Activated CD4-positive, alpha-beta T cell treated with anti-CD3 and anti-CD28 coated beads, Interleukin-2, Interleukin-6, amounts not matched to agents 100 ng/mL and 50 ng/mL, durations not matched to agents 16 hours and 8 hours (primary cell): ENCODE measurements at places on chromosomes 5 and 9.

- no peak for DNase-seq
Observed at GRCh38 chr5:67648201-67648671, 451.6 kb upstream of the CD180 start.

- DNase-seq = no peak
Observed at GRCh38 chr5:150567031-150567717, 59.2 kb downstream of the NDST1 start.

DNA sequence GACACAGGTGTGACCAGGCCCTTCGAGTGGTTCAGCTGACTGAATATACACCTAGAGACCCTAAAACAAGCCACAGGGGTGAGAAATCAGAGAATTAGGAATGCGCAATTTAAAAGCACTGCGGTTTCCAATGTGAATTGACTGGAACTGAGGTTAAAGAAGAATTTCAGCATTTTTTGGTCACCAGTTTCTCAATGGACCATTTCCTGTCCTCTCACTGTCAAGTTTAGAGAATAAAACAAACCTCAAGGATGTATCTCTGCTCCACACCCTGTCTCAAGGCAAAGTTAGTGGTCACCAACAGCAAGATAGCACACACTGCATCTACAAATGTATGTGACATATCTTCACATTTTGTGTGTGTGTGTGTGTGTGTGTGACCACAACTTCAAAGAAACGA, 143.8 kb upstream of the MAP3K1 start:
- no peak for DNase-seq

DNA sequence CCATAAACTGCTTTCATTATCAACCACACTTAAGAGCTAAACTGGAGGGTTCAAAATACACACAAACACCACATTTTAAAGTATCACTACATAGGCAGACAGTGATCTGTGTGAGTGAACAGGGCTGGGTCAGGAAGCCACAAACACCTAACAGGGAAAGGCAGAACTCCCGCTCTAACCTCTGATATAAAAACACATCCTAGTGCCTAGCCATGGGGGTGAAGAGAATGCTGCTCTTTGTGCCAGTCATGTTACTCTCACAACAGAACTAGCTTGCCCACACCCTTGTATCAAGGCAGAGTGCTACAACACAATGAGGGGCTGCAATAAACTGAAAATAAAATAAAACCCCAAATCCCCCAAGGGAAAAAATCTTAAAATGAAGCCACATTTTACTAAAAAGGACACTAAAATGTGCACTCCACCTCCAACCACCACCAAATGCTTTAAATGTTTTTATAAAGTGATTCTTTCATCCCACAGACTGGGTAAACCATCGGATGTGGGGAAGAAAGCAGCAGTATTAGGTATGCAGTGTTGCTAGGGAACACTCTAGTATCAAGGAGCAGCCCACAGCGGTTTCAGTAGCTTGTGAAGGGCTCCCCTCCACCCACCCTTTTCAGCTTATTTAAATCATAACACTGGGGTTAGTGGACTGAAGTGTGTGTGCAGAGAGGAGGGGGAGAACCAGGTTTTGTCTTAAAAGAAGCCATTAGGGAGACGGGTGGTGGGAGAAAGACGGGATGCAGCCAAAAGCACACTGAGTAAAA, 64.5 kb downstream of the TMEM161B start:
- peak; percentile 65 for DNase-seq

DNA sequence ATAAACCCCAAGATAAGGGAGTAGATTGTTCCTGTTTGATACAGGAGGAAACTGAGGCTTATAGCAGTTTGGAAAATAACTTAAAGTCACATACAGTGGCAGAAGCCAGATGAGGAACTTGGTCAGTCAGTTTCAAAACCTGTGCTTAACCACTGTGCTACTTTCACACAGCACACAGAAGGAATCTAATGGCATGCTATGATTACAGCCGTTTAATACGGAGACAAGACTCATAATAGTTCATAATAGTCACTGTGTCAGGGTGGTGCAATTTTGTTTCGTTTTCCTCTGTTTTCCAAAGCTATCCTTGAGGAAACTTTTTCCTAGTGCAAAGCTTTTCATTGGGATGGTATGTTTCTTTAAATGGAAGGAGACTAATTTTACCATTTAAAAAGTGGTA, 112.3 kb downstream of the GCNT1 start:
- peak; percentile 37 for DNase-seq

DNA sequence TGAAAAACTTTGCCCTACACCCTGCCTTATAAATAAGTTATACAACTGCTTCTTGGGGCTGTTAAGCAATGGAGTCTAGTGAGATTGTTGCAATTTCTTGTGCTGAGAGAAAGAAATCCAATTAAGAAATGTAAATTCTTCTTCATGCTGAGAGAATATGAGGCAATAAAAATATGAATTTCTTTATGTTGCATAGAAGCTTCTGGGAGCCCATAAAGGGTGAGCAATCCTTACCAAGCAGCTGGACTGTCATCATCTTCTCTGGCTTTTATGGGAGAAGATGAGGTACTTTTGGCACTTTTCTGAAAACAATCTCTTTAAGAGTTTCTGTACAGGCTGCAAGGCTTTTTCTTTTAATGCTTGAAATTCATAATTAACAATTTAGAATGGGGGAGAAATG, 204.3 kb downstream of the DMRTA1 start:
- no peak for DNase-seq

DNA sequence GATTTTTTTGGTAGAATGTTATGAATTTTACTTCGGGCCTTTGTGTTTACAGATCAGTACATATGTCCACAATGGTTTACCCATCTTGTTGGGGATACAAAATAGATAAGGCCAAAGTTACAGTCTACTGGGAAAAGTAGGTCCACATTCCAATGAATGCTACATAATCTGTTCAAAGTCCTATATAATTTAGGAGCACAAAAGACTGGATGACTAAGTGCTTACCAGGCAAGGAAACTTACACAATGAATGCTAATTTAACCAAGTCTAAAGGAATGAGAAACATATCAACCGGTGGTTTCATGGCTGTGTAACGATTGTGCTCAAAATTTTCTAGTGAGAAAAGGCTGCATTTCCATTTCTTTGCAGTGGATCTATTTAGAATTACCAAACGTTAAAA, 97.4 kb upstream of the TRPM3 start:
- DNase-seq = no peak

DNA sequence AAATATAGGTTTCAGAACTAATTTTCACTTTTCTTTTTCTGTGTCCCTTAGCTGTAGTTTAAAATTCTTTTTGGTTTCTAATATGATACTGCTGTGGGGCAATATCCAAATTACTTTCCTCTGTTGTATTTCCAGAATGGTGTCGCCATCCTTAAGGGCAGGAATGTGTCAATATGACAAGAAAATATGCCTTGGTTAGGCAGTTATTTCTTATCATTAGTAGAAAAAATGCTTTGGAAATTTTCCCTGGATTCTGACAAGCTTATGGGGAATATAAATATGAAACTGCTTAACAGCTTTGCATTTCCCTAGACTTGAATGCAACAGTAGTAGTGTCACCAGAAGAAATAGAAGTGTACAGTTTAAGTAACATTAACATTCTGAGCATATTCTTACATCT, 29.4 kb downstream of the ANKRD34B start:
- DNase-seq = no peak

DNA sequence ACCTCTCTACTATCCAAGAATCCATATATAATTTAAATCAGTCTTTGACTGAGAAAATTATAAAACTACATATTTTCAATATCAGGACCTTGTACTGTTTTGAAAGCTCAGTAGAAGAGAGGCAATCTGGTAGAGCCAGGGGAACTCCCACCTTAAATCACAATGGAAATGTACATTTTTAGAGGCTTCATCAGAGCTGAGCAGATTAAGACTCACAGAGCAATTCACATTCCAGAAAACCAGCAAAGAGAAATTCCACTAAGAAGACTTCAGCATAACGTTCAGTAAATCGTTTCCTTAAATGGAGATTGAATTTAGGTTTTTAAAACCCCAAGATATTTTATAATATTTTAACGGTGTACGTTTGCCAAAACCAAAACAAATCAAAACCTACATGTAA, 227.8 kb upstream of the TRPM3 start:
- no peak for DNase-seq

GRCh38 chr5:140004174-140004573, 38.9 kb downstream of the NRG2 start:
- no peak for DNase-seq

DNA sequence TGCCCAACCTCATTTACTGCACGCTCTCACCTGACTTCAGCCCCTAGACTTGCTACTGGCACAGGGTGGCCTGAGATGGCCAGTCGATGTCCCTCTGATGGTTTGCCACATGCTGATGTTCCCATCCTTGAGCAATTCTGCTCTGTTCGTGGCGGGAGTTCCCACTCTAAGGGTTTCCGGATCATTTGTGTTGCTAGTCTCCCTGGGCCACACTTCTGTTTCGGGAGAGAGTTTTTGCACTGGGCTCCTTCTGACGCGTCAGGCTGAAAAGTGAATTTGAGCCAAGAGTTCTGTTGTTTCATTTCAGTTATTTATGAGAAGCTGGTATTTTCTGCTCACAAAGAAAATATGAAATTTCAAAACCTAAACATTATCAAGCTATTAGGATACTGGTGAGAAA, 597.7 kb downstream of the BNC2 start:
- no peak for DNase-seq

- peak; percentile 75 for DNase-seq
Observed at GRCh38 chr5:95715799-95716461, 15.2 kb upstream of the RHOBTB3 start.

- peak; percentile 44 for DNase-seq
Observed at GRCh38 chr5:82295144-82295543, 17.0 kb upstream of the RPS23 start.
